ENCODE measurements at places on chromosomes 2 and 18.
A peak's percentile ranks its signal among the peaks of the same experiment; 100 is the strongest.

GRCh38 chr2:72625366-72625765 lies 200.5 kb downstream of the EXOC6B start:
- no peak for DNase-seq

GRCh38 chr2:218029366-218030360 lies 26.9 kb upstream of the TNS1 start:
- no peak for DNase-seq

- no peak for DNase-seq
Measured at GRCh38 chr2:6920743-6921064, 3.5 kb downstream of the RNF144A start.

DNA sequence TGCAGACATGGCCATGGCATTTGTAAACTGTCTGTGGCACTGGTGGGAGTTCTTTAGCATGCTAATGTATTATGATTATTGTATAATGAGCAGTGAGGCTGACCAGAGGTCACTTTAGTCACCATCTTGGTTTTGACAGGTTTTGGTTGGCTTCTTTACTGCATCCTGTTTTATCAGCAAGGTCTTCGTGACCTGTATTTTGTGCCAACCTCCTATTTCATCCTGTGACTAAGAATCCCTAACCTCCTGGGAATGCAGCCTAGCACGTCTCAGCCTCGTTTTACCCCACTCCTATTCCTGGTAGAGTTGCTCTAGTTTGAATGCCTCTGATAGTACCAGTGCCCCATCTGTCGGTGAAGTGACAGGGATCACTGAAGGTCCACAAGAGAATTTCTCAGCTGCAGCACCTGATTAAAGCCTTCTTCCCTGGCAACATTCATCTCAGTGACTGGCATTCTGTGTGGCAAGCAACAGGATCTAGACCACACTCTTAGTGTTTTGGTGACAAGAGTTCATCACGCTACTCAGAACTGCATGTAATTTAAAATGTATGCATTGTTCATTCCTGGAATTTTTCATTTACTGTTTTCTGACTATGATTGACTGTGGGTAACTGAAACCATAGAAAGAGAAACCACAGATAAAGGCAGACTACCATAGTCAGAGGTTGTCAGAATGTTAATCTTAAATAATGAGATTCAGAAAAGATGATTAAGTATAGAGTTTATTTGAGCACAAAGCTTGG lies 43.0 kb upstream of the GPR39 start:
- DNase-seq, result peak; percentile 21

- peak; percentile 69 for DNase-seq
Measured at GRCh38 chr18:58045242-58046092, 1.4 kb downstream of the NEDD4L start.

DNA sequence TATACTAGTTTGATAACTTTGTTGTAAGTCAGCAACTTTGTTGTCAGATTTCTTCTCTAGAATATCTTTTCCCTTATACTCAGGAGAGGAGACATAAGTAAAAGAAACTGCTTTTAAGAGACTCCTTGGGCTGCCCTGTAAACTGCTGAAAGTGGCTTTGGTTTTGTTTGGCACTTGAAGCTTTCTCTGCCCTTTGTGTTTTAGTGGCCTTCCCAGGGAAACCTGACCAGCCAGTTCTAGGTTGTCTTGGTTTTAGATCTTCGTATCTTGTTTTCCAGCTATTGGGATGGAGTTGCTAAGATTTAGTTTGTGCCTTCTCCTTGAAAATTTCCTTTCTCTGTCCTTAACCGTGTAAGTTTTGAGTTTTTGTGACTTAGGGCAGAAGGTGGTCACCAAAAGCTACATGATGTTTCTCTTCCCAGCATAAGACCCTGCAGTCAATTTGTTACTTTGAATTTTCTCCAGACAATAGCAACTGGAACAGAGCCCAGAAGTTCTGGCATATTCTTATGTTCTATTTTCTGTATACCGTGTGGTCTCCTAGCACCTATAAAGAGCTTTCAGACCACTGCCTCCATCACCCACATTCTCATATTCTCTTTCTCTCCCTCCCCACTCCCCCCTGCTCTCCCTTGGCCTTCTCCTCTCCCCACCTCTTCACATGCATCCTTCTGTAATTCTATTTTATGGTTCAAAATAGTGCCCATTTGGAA lies 81.1 kb downstream of the BOLA3 start:
- no peak for DNase-seq

DNA sequence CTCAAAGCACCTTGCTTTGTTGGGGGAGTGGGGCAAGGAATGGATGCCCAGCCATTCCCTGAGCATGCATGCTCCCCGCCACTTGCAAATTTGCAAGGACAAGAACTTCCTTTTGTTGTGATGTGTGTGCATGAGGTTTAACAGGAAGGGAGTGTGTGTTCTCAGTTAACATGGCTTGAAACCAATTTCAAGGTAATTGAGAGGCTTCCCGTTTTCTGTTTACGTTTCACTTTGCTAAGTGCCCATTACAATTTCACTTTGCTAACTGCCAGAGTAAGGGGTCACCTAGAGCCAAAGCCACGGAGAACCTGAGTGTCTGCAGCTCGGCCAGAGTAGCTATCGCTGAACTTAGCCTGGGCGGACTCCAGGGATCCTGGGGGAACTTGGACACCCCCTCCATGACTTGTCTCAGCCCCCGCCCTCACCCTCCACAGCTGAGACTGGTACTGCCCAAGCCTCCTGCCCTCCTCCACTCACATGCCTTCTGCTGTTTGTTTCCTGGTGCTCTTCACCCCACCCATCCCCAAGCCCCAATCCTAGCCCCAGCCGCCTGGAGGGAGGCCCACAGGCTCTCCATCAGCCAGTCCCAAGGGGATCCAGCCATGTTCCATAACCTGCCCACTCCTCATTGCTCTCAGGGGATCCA lies 53.6 kb upstream of the LAPTM4A start:
- DNase-seq, result no peak

- DNase-seq, result no peak
Measured at GRCh38 chr18:48100651-48101165, 170.2 kb upstream of the SMAD2 start.

DNA sequence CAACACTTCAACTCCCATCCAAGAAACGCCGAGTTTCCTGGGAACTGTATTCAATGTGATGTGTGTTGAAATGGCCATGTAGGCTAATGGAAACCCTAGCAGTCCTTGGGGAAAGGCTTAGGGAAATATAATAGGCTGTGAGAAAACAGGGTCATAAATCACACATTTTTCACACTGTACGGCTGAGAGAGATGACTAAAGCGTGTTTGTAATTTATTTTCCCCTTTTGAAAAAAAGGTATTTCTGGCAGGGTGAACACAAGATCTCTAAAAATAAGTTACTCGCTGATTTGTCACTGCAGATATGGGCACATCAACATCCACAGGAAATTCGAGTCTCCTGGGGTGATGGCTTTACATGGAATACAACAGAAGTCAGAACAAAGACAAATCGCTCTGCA lies 109.6 kb upstream of the ST6GAL2 start:
- DNase-seq, result no peak

GRCh38 chr2:232893834-232894233 lies 23.8 kb downstream of the SNORC start:
- DNase-seq, result no peak

DNA sequence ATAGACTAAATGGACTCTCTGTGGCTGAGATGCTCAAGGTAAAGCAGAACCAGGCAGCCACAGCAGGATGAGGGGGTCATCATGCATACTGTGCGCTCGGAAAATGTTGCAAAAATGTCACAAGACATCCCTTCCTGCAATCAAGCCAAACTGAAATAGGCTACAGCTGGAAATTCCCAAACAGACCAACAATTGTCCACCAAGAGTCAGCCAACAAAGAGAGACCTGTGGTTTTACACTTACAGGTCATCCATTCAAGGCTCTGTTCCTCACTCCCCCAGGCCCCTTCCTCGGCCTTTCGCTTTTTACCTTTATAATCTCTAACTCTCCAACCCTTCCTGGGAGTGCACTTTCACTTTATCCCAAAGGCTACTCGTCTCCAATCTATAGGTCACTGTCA lies 1066.9 kb downstream of the TSN start:
- no peak for DNase-seq

- peak; percentile 21 for DNase-seq
Measured at GRCh38 chr2:173298536-173299097, 56.1 kb upstream of the CDCA7 start.

GRCh38 chr2:177549171-177549570 lies 156.6 kb downstream of the AGPS start:
- DNase-seq, result peak; percentile 63

DNA sequence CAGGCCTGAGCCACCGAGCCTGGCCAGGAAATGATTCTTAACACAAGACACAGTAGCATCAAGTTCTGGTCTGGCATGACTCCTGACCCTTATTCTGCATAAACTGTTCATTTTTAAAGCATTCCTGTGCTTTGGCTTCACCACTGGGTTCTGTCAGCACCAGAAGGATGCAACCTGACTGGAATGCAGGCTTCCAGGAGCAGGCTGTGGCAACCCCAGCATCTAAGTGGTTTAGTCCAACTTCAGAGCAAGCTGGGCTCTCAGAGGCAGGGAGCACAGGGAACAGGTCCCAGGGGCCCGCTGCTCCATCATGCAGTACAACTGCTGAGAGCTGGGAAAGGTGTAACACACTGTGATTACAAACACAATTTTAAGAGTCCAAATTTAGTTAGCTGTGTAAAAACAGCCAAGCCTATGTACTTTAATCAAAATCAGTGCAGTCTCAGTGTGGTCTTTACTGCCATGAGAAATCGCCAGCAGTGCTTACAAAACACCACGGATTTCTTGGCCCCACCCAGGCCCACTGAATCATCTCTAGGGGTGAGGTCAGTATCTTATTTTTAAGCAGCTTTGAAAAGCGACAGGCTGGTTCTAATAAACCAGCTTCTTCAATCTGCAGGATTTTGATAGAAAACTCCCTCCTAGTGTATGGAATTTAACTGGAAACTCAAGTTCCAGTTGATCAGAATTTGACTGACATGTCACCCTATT lies 44.4 kb upstream of the TMEM182 start:
- no peak for DNase-seq

DNA sequence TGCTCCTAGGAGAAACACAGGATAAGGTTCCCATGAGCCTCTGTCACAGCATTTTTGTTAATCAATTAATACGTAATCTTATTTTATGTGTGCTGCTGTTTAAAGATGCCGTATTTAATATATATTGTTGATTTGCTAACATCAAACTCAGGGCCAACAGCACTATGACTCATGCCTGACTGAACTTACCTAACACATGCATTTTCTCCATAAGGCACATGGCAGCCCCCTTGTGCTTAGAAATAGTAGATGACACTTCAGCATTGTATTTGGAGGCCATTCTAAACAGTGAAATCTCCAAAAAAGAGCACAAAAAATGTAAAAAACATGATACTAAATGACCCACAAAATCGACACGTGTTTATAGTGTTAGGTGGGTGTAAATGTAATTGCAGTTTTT lies 314.8 kb downstream of the MYCN start:
- DNase-seq, result no peak

DNA sequence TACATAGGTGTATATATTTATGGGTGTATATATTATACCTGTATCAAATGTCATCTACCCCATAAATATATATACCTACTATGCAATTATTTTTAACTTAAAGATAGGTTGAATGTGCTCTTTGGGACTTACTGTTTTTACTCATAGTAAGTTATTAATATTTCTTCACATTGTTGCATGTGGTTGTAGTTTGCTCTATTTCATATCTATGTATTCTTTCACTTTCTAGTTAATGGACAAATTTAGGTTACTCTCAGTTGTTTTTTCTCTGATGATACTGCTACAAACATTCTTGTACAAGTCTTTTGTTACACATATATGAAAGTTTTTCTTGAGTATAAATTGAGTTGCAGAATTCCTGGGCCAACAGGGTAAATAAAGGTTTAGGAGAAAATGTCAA lies 601.8 kb upstream of the ID2 start:
- no peak for DNase-seq

- DNase-seq, result no peak
Measured at GRCh38 chr18:68219872-68220271, 495.0 kb downstream of the TMX3 start.

GRCh38 chr2:223469270-223470046 lies 132.7 kb downstream of the SCG2 start:
- no peak for DNase-seq
